Central memory CD4-positive, alpha-beta T cell (primary cell): ENCODE measurements at places on chromosomes 2 and 18.

DNA sequence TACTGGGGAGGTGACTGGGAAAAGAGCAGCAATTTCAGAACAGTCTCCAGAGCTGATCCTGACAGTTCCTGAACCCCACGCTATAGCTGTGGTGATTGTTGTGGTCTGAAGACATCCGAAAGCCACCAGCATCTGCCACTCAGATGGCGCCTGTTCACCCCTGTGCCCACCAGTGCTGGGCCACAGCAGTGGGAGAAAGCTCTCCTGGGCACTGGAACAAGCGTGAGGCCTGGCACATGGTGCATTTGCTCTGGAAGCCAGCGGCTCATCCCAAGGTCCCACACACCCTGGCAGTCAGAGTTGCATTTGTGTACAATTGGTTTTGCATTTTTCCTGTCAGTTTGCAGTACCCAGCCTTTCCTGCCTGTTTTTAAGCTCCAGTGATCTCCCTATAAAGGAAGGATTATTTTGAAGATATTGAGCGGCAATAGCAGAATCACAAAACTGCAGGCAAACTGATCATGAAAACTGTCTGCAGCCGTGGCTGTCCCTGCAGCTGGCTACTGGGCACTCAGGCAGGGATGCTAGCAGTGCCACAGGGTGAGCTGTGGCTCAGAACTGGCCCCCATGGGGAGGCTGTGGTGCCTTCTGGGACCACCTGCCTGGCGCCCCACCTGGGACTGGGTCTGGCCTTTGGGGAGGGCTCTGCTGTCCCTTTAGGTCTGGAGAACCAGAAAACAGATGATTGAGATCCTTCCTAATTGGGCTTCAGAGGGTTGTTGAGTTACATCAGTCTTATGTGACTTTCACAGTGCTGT lies 30.1 kb downstream of the IMPA2 start:
- no peak for DNase-seq

GRCh38 chr2:221958224-221958623 lies 340.6 kb downstream of the PAX3 start:
- no peak for DNase-seq

- no peak for DNase-seq
Observed at GRCh38 chr18:55735969-55736368, 148.0 kb upstream of the TCF4 start.

DNA sequence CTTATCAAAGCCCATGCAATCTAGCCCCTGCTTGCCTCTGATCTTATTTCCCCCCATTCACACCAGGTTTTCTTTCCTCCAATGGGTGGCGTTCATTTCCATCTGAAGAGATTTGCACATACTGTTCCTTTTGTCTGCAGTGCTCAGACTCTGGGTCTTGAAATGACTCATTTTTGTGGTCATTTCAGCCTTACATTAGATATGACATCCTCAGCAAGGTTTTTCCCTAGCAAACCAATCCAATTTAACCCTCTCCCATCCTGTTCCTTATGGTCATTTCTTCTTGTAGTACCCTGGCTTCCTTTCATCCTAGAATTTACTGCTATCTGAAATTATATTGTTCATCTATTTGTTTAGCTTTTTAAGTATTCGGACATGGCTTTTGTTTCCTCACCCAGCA lies 42.5 kb upstream of the SCN1A start:
- no peak for DNase-seq

DNA sequence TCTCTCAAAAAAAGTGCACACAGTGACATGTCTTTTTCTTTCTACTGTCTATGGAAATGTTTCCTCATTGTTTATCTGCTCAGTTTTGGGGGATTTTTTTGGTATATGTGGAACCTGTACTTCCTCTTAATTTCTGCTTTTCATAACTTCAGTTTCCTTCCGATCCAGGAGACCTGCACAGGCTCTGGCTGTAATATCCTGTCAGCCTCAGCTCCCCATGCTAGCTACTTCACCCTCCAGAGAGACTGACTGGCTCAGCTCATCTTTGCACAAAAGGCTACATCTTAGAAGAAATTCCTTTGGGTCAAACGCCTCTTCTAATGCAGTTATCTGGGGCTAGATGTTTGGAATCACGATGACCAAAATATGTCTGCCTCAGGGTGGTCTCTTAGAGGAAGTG lies 378.4 kb downstream of the RND3 start:
- no peak for DNase-seq

- DNase-seq: no peak
Observed at GRCh38 chr2:179186126-179186525, 78.5 kb downstream of the SESTD1 start.

DNA sequence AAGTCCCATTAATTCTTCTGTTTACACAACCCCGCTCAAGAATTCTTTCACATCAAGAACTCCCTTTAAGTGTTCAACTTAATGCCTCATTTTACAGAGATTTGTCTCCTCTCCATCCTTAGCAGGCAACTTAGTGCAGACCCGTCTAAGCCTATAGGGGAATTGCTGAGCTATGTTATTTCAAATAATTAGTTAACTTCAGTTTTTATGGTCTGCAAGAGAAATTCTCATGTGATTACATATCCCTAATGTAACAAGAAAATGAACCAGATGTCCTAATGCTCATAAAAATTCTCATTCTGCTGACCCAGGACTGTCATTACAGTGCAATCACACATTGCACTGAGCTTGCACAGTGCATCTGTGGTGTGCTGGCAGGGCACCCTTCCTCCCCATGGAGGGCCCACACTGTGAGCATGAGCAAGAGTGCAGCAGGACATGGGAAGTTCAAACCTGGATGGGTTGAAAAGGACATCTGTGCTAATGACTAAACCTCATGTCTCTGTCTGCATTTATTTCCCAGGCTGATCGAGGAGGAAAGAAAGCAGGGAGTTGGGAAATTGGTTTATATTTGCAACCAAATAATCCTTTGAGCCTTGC lies 97.1 kb downstream of the COL5A2 start:
- DNase-seq: no peak

GRCh38 chr18:70160073-70160678 lies 45.3 kb downstream of the RTTN start:
- no peak for DNase-seq

DNA sequence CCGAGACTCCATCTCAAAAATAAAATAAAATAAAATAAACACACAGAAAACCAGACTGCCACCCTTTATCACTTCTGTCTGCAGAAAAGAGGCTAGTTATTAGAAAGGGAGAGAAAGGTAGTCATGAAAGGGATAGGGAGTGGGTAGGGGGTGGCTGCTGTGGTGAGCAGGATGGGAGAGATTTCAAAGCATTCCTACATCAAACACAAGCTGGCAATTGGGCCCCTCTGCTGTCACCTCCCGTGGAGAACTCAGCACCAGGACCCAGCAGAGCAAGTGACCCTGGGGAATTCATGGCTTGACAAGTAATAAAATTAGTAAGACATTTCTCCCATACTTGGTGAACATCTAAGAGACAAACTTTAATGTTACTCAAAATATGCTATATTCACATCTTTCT lies 3.7 kb upstream of the HOXD1 start:
- DNase-seq: no peak

- no peak for DNase-seq
Observed at GRCh38 chr2:217077831-217078407, 218.1 kb upstream of the TNP1 start.

GRCh38 chr2:28296243-28296642 lies 96.4 kb upstream of the FOSL2 start:
- no peak for DNase-seq

DNA sequence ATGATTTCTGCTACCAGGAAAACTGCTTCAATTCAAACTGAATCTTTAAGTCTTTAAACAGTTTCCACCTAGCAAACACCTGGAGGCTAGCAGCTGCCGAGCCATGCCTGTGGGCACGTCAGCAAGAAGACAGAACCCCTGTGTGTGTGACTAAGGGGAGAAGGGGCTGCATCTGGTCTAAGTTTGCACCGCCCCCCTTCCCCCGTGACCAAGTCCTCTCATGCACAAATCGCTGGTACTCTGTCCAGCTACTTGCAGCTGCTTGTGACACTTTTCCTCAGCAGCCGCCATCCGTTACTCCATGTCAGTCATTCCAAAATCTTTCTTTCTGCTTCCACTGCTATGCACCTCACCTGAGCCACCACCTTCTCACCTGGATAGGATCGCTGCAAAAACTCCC lies 355.0 kb downstream of the SS18 start:
- no peak for DNase-seq

- DNase-seq: no peak
Observed at GRCh38 chr2:112031473-112032223, 23.4 kb upstream of the TMEM87B start.
